ENCODE measurements at places on chromosomes 7 and 10. TPM values are rescaled to one million over a fixed set of nuclear protein-coding genes. Genes with fewer than 3 reads are reported as not detected.

DNA sequence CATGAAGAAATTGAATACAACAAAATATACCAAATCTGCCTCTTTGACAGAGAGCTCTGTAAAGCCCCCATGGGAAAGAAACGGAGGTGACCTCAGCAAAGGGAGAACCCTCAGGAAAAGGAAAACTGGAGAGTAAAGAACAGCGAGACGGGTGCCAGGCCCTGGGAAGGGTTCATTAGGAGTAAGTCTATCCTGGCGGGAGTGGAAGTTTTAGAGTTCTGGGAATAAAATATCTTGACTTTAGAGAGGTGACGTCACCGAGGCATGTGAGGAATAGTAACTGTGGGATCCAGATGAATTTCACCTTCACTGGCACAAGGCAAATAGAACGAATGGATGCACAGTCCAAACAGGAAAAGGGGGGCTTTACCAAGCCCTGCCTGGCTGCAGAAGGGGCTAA is 362.8 kb upstream of the IGFBP3 start:
- H3K27ac ChIP-seq = no peak overlapping the region
- no peak for DNase-seq

The CALML5 gene
- total RNA-seq = 0.46 TPM

The PTN gene
- total RNA-seq = 56.6 TPM

- no peak for DNase-seq
- H3K27ac ChIP-seq = peak overlapping the region; percentile 5
- no peak overlapping the region for H3K4me3 ChIP-seq
- no peaks in the 10 kb centered on the region for H3K36me3 ChIP-seq
- H3K4me1 ChIP-seq = peaks cover 19% of the 10 kb centered on the region
Measured at GRCh38 chr7:139661903-139662302, 115.9 kb downstream of the HIPK2 start.

The C10orf95 gene
- total RNA-seq = 3.7 TPM

- peaks cover 26% of the 10 kb centered on the region for H3K4me1 ChIP-seq
- peak overlapping the region; percentile 69 for H3K27ac ChIP-seq
- no peak for DNase-seq
- H3K4me3 ChIP-seq = no peak overlapping the region
- H3K36me3 ChIP-seq = no peaks in the 10 kb centered on the region
Measured at GRCh38 chr10:124704428-124705380, 39.5 kb downstream of the FAM53B start.

DNA sequence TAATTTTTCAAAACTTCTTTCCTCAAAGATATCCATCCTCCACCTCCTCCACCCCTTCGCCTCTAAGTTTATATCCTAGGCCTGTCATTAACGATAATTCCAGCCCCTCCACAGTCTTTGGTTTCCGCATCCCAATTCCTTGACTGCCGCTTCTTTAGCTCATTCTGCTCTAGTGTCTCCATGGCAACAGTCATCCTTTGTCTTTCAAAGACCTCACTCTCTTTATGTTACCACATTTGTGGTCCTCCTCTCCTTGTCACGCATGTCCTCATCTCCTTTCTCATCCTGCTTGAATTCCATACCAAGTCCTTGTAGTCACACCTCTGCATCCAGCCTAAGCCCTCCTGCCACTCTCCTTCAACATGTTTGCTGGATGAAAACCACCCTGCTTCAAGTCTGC is 511.2 kb upstream of the KLF6 start:
- H3K4me3 ChIP-seq = no peak overlapping the region
- H3K27me3 ChIP-seq = no peaks in the 10 kb centered on the region
- DNase-seq = no peak
- no peaks in the 10 kb centered on the region for H3K4me1 ChIP-seq
- H3K36me3 ChIP-seq = no peaks in the 10 kb centered on the region

DNA sequence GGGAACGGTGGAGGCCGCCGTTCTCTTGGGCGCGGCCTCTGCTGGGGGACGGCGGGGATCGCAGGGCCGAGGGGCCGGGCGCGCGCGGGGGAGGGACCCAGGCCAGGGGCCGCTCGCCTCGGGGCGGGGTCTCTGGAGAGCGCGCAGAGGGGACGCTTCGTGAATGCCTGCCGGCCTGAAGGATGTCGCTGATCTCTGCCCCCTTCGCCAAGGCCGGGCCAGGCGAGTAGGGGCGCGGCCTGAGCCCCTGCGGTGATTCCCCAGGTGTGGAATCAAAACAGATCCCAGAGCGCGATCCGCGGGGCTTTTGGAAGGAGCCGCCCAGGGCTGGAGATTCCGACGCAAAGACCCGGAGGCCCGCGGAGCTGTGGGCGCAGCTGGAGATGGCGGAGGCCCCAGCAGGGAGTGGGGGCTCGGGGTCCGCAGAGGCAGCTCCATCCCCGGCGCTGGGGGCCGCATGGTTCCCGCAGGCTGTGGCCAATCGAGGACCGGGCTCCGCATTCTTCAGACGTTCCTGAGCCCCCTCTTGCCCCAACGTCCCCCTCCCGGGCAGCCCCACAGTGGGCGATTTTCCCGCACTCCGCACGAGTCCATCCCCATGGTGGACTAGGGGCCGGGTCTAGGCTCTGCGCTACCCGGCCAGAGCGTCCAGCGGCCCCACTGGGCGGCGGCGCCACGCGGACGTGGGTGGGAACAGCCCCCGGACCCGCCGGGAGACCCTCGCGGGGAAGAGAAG is 166.0 kb downstream of the ACTR3B start:
- peaks cover 4% of the 10 kb centered on the region for H3K27me3 ChIP-seq
- no peak for DNase-seq
- no peak overlapping the region for H3K27ac ChIP-seq
- H3K4me1 ChIP-seq = no peaks in the 10 kb centered on the region

DNA sequence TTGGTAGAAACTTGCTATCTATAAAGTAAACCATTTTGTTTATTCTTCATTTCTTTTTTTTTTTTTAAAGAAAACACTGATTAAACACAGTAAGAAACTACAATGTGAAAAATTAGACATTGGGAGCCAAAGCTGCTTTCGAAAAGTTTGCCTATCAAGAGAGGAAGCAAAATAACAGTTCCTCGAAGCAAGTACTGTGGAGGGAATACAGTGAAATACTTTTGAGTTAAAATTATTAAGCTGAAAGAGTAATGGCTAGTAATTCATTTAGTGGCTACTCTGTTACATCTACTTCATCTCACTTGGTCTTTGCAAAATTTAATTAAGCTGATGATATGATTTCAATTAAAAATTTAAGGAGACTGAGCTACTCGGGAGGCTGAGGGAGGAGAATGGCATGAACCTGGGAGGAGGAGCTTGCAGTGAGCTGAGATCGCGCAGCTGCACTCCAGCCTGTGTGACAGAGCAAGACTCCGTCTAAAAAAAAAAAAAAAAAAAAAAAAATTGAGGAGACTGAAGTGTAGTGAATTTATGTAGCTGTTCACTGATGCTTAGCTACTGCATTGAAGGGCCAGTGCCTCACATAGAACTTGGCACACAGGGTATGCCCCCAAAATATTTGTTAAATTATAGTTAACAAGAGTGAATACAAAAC is 982.1 kb upstream of the MBL2 start:
- H3K27me3 ChIP-seq = no peaks in the 10 kb centered on the region
- no peaks in the 10 kb centered on the region for H3K4me1 ChIP-seq
- no peak for DNase-seq
- no peaks in the 10 kb centered on the region for H3K36me3 ChIP-seq
- H3K4me3 ChIP-seq = no peak overlapping the region

DNA sequence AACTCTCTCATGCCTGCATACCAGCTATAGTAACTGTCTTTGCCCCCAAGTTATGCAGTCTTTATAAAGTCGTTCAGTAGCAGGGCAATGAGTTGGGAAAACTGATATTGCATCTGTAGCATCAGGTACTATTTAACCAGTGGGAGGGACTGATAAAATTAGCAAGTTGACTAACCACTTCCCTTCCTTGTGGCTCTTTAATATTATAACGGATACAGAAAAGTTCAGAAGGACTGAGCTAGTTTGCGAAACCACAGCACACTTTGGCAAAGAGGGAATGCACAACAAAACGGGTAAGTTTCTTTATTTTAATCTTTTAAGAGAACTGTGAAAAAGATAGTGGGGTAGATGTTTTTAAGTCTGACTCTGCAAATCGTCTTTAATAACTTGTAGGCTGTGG is 205.3 kb upstream of the HDAC9 start:
- no peaks in the 10 kb centered on the region for H3K36me3 ChIP-seq
- H3K4me3 ChIP-seq = no peak overlapping the region
- no peaks in the 10 kb centered on the region for H3K4me1 ChIP-seq

GRCh38 chr10:22911889-22912762 is 15.7 kb upstream of the ARMC3 start:
- no peak overlapping the region for H3K27ac ChIP-seq
- H3K27me3 ChIP-seq = no peaks in the 10 kb centered on the region
- H3K36me3 ChIP-seq = peaks cover under 1% of the 10 kb centered on the region
- H3K4me3 ChIP-seq = no peak overlapping the region

The ANKRD2 gene
- 13.9 TPM for total RNA-seq

- DNase-seq = no peak
- no peaks in the 10 kb centered on the region for H3K36me3 ChIP-seq
- H3K27me3 ChIP-seq = no peaks in the 10 kb centered on the region
- no peak overlapping the region for H3K27ac ChIP-seq
- H3K4me3 ChIP-seq = no peak overlapping the region
Measured at GRCh38 chr7:108286290-108286904, 156.2 kb upstream of the LAMB4 start.

- H3K27ac ChIP-seq = no peak overlapping the region
- DNase-seq = no peak
- no peaks in the 10 kb centered on the region for H3K4me1 ChIP-seq
- peak overlapping the region; percentile 16 for H3K4me3 ChIP-seq
- no peaks in the 10 kb centered on the region for H3K36me3 ChIP-seq
Measured at GRCh38 chr7:150716939-150717338, 526 bp downstream of the GIMAP1 start.

DNA sequence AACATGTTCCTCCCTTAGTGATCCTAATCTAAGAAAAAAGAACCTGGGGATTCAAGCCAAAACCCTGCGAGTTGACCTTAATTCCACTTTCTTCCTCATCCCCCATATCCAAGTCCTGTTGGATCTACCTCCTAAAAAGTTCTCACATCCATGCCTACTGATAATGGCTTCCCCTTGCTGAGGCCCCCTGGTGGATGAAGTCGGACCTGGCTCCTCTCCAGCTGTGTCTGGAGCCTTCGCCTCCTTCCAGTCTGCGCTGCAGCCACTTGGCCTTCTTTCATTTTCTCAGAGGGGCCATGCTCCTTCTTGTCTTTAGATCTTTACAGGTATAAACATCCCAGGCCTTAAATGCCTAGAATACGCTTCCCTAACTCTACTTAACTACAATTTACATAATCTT is 8.1 kb downstream of the PDE1C start:
- H3K27me3 ChIP-seq = no peaks in the 10 kb centered on the region
- no peaks in the 10 kb centered on the region for H3K36me3 ChIP-seq
- H3K4me3 ChIP-seq = no peak overlapping the region
- DNase-seq = peak; percentile 26

The TEX47 gene
- total RNA-seq = 1.8 TPM

DNA sequence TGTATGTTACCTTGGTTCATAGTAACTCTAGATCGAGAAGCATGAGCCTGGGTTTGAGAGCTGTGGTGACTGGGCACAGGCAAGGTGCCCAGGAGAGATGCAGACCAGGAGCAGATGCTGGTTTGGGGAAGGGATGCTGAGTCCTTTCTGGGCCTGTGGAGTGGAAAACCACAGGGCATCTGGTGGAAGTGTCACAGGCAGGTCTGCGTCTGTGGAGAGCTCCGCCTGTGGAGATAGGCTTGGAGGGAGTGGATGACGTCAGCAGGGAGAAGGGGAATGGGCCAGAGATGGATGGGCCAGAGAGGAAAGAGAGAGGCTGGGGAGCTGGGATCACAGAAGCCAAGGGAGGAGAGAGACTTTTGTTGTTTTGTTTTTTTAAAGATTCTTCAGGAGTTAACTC is 14.8 kb downstream of the CYP26A1 start:
- H3K27me3 ChIP-seq = no peaks in the 10 kb centered on the region
- H3K36me3 ChIP-seq = no peaks in the 10 kb centered on the region
- H3K4me3 ChIP-seq = no peak overlapping the region
- DNase-seq = no peak
- H3K4me1 ChIP-seq = no peaks in the 10 kb centered on the region

GRCh38 chr10:119520283-119520682 is 22.2 kb downstream of the RGS10 start:
- no peaks in the 10 kb centered on the region for H3K4me1 ChIP-seq
- DNase-seq = no peak
- no peaks in the 10 kb centered on the region for H3K36me3 ChIP-seq
- no peak overlapping the region for H3K4me3 ChIP-seq

GRCh38 chr7:134732728-134733127 is 46.7 kb upstream of the CALD1 start:
- H3K36me3 ChIP-seq = no peaks in the 10 kb centered on the region
- H3K27ac ChIP-seq = no peak overlapping the region
- no peaks in the 10 kb centered on the region for H3K4me1 ChIP-seq
- no peak for DNase-seq
- no peaks in the 10 kb centered on the region for H3K27me3 ChIP-seq
- H3K4me3 ChIP-seq = no peak overlapping the region

The PTF1A gene
- 1.9 TPM for total RNA-seq

- H3K27ac ChIP-seq = no peak overlapping the region
- DNase-seq = no peak
Measured at GRCh38 chr10:29392376-29393021, 103.6 kb downstream of the LYZL1 start.

Data from prostate gland (tissue), 2 donors.